ENCODE measurements at places on chromosomes 6 and 20.

DNA sequence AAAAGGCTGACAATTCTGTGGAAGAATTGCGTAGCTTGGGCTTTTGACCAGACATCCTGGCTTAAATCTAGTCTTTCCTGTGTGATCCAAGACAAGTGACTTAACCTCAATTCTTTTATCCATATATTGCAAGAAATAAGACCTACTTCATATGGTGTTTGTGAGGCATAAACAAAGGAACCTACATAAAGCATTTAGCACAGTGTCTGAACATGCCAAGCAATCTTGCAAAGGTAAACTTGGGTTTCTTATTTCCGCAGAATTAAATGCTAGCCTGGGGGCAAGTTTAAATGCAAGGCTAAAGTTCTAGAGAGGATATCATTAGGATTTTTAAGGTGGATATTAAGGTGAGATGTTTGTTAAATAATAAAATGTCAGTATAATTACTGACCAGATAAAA lies 47.9 kb downstream of the HDDC2 start:
- no peak for DNase-seq

DNA sequence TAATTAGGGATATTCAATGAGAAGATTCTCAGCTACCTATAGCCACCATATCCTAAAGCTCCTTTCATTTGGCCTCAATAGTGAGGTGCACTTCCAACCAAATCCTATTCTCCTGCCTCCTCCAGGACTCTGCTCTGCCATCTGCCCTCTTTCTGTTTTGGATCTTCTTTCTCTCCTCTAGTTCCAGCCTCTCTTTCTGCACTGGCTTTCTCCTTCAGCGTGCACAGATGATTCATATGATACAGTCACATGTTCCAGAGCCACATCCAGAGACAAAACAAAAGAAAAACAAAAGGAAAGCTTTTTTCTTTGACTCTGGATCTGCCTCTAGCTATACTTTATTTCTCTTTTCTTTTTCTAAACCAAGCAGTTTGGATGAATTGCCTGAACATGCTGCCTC lies 531.9 kb upstream of the MAN1A1 start:
- DNase-seq: no peak

- DNase-seq: no peak
Observed at GRCh38 chr6:159700970-159701369, 7.9 kb upstream of the SOD2 start.

- DNase-seq: no peak
Observed at GRCh38 chr20:22088882-22089281, 383.4 kb downstream of the PAX1 start.

- DNase-seq: no peak
Observed at GRCh38 chr6:48922837-48923236, 540.2 kb downstream of the MMUT start.
